ENCODE measurements at places on chromosomes 11 and 22.

GRCh38 chr11:118287006-118287405 is 17.5 kb upstream of the CD3E start:
- no peak for DNase-seq

DNA sequence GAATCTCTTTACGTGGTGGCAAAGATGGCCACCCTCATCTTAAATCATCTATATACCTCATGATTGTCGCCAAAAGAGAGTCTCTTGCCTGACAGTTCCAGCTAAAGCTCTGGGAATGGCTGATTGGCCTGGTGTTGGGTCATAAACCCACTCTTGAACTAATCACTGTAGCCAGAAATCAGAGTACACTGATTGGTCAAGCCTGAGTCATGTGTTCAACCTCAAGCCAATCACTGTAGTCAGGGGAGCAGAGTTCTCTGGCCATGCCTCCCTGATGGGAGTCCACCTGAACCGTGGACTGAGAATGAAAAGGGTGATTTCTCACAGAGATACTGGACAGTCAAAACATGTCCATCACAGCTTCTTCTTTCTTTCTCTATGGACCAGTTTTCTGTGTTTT is 45.8 kb downstream of the RCN1 start:
- no peak for DNase-seq

DNA sequence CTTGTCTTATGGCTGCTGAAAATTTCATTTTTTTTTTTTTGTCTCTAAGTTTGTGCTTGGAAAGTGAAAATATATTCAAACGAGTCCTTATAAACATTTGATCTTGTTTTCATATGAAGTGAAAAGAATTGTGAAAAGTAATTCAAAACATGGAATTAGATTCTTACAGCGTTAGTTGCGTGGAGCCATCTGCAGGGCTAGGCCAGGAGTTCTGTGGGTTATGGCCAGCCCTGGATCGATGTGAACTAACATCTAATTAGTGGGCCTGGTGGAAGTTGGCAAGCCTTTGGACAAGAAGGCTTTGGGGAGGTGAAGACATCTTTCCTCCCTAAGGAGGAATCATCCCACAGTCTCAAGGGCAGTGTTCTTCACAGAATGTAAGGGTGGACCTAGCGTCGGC is 37.2 kb downstream of the PARVA start:
- DNase-seq = no peak

DNA sequence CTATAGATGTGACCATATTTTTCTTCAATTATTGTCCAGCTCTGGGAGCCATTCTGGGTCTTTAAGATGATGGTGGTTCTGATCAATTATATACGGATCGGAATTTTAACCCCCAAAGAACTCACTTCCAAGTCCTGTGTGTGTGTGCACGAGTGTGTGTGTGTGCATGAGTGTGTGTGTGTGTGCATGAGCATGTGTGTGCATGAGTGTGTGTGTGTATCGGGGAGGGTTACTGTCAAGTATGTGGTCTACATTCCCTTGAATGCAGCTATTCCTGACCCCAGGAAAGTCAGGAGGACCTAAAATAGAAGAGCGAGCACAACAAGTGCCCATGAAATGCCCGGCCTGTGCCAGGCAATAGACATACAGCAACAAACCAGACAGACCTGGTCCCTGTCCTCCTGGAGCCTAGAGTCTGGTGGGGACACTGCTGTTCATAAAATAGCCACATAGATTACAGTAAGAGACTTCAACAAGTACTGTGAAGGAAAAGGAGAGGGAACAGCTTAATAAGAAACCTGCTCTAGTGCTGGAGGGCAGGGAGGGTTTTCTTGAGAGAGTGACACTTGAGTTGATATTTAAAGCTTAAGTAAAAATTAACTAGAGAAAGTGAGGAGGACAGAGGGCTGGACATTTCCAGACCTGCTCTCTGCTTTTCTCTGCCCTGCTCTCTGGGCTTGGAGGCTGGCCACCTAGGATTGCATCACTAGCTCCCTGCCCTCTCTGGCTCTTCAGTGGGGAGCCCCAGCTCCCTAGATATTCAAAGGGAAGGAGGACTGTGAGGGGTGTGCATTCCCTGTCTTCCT is 66.1 kb upstream of the SPON1 start:
- no peak for DNase-seq

GRCh38 chr11:134132808-134133207 is 63.9 kb downstream of the JAM3 start:
- DNase-seq = no peak

DNA sequence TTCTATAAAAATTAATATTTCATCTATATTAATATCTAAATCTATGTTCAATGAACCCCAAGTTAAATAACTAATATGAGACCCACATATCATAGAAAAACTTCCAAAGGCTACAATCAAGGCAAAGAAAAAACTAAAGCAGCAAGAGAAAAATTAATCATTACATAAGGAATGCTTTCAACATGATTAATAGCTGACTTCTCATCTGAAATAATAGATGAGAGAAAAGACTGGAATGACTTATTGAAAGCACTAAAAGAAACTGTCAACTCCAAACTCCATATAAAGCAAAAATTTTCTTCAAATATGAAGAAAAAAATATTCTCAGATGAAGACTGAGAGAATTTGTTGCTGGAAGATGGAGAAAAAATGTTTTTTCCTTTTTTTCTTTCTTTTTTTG is 13.0 kb downstream of the TRIM5 start:
- no peak for DNase-seq

- no peak for DNase-seq
These were observed 18.4 kb upstream of the CABP7 start for GRCh38 chr22:29701155-29701999.

- DNase-seq = no peak
These were observed 191.2 kb downstream of the ST3GAL4 start for GRCh38 chr11:126546694-126547093.

- DNase-seq = no peak
These were observed 1768.6 kb downstream of the LRRC4C start for GRCh38 chr11:39690856-39691255.

GRCh38 chr11:8096575-8096974 is 15.6 kb downstream of the TUB start:
- DNase-seq = no peak

DNA sequence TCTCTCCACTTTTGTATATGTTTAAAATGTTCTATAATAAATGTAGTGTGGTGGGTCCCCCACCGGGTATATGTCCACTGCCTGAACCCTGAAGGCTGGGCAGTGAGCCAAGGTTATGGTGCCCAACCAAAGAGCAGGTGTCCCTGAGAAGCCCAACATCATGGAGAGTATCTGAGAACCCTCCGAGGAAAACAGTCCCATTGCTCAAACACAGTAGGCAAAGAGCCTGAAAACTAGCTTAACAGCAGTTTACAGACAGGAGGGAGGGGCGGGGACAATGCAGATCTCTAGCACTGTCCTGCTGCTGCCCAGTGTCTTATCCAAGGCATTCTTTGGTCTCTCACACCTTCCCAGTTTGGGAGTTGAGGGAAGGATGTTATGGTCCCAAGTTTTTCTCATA is 91.0 kb downstream of the TMPRSS5 start:
- no peak for DNase-seq

- no peak for DNase-seq
These were observed 58.2 kb upstream of the B3GAT1 start for GRCh38 chr11:134470238-134470637.

DNA sequence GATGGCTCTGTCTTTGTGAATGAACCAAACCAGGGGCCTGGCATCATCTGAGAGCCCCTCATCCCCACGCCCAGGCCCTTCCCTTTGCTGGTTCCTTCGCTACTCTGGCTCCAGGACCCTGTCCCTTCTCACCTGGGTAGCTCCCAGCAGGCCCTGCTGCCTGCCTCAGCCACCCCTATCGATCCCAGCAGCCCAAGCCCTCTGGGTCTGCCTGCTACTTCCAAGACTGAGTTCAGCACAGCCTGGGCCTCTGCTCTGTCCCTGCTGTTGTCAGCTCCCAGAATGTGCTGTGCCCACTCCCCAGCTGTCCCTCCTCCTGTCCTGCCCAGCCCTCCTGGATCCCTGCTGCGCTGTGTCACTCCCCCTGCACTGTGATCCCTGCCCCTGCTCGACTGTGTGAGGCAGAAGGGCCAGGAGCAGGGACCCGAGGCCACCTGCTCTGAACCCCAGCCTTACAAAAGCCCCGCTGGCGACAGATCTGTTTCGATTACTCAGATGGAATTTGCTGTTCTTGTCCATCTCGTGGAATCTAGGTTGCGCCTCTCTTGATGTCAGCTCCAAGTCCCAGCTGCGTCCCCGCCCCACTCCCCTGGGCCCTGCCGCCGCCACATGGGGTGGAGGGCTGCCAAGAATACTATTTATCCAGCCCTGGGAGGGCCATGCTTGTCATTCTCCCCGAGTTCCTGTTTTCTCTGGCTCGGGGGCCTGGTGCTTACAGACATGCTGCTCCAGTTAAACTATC is 13.0 kb downstream of the MRPL21 start:
- no peak for DNase-seq

DNA sequence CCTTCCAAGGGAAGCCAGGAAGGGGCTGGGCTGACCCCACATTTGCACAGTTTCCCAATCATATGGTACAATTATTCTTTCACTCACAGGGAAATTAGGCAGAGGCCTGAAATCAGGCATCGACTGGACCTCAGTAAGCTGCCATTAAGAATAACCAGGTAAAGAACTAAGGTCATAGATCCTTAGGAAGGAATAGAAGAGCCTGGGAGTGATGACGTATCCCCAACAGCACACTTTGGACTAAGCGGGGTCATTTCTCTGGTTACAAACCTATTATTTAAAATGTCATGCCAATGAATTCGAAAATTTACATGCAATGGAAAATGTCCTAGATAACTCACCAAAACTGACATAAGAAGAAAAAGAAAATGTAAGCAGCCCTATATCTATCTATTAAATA is 118.2 kb downstream of the BRD1 start:
- no peak for DNase-seq

GRCh38 chr11:107996006-107996776 is 12.5 kb upstream of the CUL5 start:
- no peak for DNase-seq

- DNase-seq = no peak
These were observed 2.4 kb downstream of the SCN2B start for GRCh38 chr11:118174006-118174567.

DNA sequence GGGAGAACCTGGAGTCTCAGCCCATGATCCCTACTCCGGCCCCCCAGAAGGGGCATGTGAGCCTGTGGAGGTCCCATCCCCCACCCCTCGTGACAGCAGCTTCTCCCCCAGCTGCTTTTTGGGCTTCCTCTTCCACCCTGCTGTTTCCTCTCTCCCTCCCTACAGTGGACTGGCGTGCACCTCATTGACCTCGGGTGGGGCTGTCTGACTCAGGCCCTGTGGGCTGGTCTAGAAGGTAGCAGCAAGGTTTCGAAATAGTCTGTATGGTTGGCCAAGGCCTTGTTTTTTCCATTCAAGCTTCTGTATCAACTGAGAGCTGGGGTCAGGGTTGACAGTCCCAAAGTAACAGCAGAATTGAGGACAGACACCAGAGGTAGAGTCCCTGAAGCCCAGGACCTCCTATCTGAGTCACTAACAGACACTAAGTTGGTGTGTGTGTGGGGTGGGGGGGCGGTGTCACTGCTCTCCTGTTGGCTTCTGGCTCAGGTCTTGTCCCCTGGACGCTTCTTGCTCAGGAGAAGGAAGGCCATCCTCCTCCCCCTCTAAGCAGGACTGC is 7.7 kb downstream of the SLC37A2 start:
- no peak for DNase-seq

GRCh38 chr11:120985718-120986569 is 38.0 kb upstream of the TBCEL start:
- no peak for DNase-seq

DNA sequence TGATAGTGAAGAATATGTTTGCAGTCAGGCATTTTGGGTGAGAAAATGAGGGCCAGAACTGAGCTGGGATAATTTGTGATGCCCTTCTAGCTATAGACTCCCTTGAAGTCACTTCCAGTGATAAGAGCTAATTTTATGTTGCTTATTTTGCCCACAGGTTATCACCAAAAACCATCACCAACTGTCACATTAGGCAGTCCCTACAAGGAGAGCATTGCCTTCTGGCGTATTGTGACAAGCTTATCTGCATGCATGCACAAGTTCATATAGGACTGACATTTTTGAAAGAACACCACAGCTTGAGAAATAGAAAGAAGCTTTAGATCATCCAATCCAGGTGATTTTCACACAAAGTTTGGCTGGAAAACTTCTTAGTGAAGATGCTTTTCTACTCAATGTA is 735.3 kb upstream of the RAG2 start:
- no peak for DNase-seq

GRCh38 chr22:23555118-23555517 is 25.0 kb downstream of the IGLL1 start:
- DNase-seq = no peak

- no peak for DNase-seq
These were observed 300.1 kb downstream of the BUD13 start for GRCh38 chr11:116472651-116473050.

GRCh38 chr11:73951797-73952196 is 971 bp downstream of the DNAJB13 start:
- no peak for DNase-seq

DNA sequence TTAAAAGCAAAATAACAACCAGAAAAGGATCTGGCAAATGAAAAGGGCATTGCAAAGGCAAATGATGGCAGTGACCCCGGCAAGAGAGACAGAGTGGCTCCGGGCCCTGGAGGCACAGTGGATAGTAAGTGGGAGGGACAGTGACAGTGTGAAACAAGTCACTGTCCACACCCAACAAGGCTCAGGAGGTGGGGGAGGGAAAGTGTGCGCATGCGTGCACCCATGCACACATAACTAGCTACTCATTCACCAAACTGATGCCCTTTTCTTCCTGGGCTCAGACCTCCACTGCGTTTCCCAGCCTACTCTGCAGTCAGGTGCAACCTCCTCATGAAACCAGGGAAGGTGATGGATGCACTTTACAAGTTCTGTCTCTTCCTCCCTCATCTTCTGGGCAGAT is 108.4 kb downstream of the SHANK2 start:
- no peak for DNase-seq

GRCh38 chr11:126308271-126308671 is 4.4 kb downstream of the DCPS start:
- no peak for DNase-seq

- no peak for DNase-seq
These were observed 428.5 kb downstream of the FAM181B start for GRCh38 chr11:82305123-82305522.

GRCh38 chr11:43735961-43736360 is 55.4 kb downstream of the HSD17B12 start:
- DNase-seq = no peak

DNA sequence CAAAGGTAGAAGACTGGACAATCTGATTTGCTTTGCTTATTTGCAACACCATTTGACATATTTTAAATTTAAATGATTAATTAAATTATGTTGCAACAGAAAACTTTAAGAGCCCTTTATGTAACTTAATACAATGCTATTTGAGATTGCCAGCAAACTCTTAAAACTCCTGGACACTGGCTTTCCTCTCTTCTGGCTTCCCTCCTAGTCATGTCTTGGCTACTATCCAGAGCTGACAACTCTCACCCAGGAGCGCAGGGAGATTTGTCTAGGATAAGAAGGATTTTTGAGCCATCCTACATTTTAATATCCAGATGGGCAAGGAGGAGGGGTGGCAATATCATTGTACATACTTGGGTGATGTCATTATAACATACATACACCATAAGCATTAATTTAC is 134.3 kb downstream of the ELP4 start:
- no peak for DNase-seq

All from mesothelial cell of epicardium (in vitro differentiated cells).